ENCODE measurements at places on chromosomes 2 and 18.
A peak's percentile ranks its signal among the peaks of the same experiment; 100 is the strongest.

DNA sequence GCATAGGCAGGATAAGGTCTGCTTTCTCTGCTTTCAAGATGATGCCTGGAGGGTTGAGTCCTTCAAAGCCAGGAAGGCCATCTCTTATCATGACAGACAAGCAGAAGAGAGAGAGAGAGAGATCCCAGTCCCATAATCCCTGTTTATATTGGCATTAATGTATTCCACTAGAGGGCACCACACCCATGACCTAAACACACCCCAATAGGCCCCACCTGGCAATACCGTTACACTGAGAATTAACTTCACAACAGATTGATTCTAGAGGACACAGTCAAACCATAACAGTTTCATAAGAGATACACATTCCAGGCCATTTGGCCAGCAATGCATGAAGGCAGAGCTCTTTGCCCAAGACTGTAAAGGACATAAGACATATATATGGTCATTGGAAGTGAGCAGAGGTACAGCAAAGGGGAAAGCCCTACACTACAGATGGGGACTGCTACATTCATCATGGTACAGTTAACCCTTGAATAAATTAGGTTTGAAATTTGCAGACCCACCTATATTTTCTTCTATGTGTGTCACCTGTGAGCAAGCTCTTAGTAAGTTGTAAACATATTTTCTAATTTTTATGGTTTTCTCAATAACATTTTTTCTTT, 1516.1 kb downstream of the RPIA start:
- DNase-seq: no peak

DNA sequence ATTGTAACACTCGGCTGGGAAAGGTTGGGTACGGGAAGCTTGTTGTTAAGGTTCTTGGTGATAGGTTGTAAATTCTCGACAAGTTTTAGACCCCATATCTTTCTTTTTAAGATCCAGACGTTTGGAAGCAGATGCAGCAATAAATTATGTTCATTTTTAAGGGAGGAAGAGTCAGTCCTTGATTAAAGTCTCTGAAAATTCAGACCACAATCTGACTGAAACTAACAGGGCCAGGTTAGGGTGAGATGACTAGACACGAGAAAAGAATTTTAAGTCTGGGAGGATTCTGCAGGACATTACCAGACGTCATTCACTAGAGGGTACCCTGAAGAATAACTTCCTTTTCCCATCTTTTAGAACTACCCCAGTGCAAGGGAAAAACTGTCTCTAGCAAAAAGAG, 16.1 kb downstream of the WIPF1 start:
- no peak for DNase-seq

GRCh38 chr2:122748552-122749011, 993.1 kb downstream of the TSN start:
- DNase-seq: no peak

DNA sequence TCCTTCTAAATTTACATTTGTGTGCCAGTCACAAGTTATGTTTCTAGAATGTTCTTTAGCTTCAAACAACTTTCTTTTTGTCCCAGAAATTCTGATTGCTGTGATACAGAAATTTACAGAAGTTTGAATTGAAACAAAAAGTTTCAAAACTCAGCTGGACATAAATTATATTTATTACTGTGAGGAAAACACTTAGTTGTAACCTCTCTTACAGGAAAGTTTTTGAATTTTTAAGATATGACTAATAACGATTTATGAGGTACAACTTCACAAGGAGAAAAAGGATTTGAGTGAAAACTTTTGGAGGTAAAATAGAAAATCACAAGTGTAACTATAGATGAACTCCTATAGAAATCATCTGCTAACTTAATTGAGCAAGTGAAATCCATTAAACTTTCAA, 205.3 kb downstream of the TMEM247 start:
- DNase-seq: no peak

- peak; percentile 33 for DNase-seq
Observed at GRCh38 chr2:171390941-171391516, 42.8 kb downstream of the METTL8 start.

DNA sequence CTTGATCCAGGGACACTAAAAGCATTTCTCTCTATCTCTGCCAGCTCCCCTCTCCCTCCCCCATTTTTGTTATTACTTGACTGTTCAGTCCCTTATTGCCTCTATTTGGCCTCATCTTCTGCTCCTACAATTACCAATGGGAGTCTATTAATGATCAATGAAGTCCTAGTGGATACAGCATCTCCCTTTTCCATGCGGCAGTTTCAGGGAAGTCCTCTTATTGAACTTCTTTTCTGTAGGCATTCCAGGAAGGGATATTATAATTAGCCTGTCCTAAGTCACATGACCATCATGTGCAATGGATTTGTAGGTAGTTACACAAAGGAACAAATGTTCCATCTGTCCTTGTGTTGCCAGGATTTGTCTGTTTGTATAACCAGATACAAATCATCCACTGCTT, 495.1 kb upstream of the CNTNAP5 start:
- no peak for DNase-seq

GRCh38 chr2:102126660-102127059, 15.9 kb upstream of the IL1R1 start:
- DNase-seq: no peak

- DNase-seq: no peak
Observed at GRCh38 chr18:37964885-37965571, 399.4 kb upstream of the CELF4 start.

- DNase-seq: no peak
Observed at GRCh38 chr18:27361477-27361876, 176.4 kb upstream of the CHST9 start.

- no peak for DNase-seq
Observed at GRCh38 chr2:1505031-1505441, 91.8 kb downstream of the TPO start.

DNA sequence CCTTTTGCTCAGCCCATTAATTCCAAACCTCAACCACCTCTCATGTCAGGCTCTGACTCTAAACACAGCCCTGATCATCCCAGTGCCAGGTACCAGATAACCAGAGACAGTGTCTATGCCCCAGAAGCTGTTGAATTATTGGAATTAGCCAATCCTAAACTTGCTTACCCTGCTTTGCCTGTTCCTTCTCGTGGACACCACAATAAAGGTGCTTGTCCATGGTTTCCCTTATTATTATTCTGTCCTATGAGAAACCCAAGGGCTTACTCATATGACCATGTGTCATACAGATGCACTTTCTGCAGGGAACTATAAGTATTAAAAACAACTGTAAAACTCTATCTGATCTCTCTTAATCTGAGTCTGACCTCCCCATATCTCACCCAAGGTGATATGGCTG, 2193.8 kb upstream of the PIK3C3 start:
- no peak for DNase-seq

- DNase-seq: no peak
Observed at GRCh38 chr2:37529830-37530415, 141.5 kb downstream of the CDC42EP3 start.

DNA sequence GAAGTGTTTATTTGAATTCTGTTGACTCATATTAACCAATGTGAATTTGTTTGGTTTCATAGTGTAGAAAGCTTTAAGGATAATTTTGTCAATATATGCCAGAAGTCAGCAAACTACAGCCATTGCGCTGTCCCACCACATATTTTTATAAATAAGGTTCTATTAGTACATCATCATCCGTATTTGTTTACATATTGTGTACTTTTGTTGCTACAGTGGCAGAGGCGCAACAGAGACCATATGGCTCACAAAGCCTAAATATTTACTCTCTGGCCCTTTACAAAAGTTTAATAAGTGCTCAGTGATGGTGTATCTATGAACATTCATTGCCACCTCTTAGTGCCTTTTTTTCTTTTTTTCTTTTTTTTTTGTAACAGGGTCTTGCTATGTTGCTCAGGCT, 6.4 kb downstream of the ERLEC1 start:
- DNase-seq: no peak

GRCh38 chr18:61697306-61697909, 195.4 kb downstream of the RNF152 start:
- DNase-seq: no peak

GRCh38 chr2:134421556-134422328, 167.9 kb downstream of the MGAT5 start:
- DNase-seq: no peak

DNA sequence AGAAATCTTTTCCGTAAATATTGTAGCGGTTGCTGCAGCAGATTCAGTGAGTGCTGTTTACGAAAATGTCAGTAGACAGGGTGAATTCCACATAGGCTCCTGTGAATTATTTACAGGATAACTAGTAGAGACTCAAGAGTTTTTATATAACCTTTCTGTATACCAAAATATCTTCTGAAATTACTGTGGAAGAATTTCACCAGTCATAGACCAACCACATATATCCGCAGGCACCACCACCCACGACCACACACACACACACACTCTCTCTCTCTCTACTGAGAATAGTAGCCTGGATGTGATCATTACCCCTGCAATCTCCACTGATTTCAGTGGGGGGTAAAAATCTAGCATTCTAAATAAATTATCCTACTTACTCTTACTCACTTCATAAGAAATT, 341.8 kb downstream of the RBM43 start:
- no peak for DNase-seq

All from AG04450 (cell line).